ENCODE measurements at places on chromosomes 3 and 15. TPM values are rescaled to one million over a fixed set of nuclear protein-coding genes. Genes with fewer than 3 reads are reported as not detected.

Gene TMC3
- not detected for polyA plus RNA-seq

Gene SIDT1
- 0.25 TPM for polyA plus RNA-seq

Gene GOLGA6L4
- polyA plus RNA-seq, result 1.8 TPM

Gene CYP11A1
- polyA plus RNA-seq, result not detected
